Ovary (tissue), 10 donors: ENCODE measurements at places on chromosomes 5 and 9.

GRCh38 chr5:14986413-14986812 lies 114.8 kb upstream of the ANKH start:
- no peak for DNase-seq

DNA sequence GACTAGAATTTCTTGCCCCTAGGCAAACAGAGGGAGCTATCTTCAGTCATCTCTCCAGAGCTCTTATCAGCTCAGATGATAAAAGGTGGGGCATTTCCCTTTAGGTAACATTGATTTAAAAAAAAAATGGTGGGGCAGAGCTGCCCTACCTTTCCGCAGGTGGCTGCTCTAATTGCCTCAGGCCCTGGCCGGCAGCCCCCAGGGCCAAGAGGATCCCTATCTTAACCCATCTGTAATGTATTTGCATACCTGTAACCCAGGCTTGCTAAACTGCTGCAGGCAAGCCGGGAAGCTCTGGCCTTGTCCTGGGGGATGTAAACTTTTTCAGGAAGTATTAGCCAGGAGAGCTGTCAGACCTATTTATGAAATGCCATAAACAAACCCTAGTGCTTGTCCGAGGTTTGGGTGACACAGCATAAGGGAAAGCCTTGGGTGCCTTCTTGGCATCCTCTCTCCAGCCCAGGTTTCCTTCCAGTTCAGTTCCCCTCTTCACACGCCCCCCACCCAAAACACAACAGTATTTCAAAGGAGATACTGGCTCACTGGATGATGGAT lies 20.9 kb upstream of the ZSWIM6 start:
- no peak for DNase-seq

DNA sequence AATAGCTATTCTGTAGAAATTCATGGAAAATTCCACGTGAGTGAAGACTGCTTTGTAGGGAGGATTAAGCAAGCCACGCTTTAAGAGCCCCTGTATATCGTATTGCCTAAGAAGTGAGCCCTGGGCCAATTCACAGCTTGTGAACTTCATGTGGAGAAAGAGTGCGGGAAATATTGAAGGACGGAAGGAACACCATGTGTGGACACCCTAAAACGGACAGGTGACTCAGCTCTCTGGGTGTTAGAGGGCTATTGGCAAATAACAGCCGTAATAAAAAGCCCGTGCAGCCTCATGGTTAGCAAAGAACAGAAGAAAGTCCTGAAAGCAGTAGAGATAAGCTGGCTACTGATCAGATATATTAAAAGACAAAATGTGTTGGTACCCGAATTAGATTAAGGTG lies 26.4 kb downstream of the ZNF366 start:
- DNase-seq: no peak

DNA sequence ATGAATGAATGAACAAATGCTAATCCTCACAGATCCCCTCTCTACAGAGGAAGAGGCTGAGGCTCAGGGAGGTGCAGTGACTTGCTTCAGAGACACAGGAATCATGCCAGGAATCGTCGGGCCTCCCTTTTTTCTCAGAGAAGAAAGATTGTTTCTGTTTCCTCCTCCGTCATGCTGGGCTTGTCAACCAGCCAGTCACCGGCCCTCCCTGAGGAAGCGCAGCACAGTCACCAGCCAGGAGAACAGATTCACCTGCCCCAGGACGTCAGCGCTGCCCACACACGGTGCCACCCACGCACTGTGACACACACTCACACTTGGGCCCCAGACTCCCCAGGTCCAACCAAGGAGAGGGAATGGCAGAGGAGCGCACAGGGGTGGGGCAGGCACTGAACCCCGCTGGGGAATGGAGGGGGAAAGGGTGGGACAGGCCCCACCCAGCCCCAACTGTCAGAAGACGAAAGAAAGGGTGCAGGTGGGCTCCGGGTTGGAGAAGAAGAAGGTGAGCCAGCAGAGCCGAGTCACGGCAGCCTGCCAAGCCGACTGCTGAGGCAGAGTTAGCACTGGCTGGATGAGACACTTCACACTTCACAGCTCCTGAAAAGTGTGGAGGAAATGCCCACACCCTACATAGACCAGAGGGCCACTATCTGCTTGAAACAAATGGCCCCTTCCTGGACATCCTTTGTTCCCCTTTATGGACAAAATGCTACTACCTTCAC lies 13.8 kb upstream of the ERGIC1 start:
- peak; percentile 51 for DNase-seq

DNA sequence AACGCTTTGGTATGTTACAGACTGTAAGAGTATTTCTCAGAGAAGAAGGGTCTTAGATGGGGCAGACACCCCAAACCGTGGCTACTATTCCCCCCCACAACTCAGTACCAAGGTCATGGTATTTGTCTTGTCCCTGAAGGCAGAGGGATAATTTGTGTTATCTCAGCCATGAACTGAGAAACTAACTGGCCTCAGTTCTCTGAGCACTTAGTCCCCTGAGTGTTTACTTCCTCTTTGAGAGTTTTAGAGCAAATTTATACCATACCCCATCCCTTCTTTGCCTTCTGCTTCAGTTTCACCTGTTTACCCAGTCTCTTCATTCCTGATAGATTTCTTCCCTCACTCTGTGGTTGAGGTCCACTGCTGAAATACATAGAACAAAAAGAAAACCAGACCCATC lies 183.9 kb downstream of the LRRC70 start:
- no peak for DNase-seq
